Activated CD4-positive, alpha-beta memory T cell treated with anti-CD3 and anti-CD28 coated beads for 36 hours (primary cell): ENCODE measurements at places on chromosomes 6 and 20. TPM values are rescaled to one million over a fixed set of nuclear protein-coding genes. Genes with fewer than 3 reads are reported as not detected.

DNA sequence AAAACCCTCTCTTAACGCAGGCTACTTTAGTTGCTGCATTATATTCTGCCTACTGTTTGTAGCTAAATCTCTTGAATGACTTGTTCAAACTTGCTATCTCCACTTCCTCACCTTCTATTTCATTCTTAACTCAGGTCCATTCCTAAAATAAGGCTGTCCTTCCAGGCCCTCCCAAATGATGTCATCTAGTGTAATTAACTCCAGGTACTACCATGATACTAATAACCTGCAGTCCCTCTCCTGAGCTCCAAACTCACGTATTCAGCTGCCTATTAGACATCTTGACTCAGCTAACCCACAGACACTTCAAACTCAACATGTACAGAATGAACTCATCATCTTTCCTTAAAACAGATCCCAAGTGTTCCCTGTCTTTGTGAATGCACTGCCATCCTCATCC lies 10.5 kb upstream of the TOP1 start:
- no peak for DNase-seq

GRCh38 chr6:159044899-159045727 lies at the start of gene TAGAP:
TSS of gene TAGAP (minus strand) at chr6:159044991. CDS start at chr6:159044146, 845 bp downstream.
- DNase-seq: peak; percentile 91

- no peak for DNase-seq
Measured at GRCh38 chr6:132663661-132664060, 4.7 kb upstream of the TAAR1 start.

GRCh38 chr6:102474041-102474807 lies 1080.7 kb downstream of the GRIK2 start:
- DNase-seq: no peak

DNA sequence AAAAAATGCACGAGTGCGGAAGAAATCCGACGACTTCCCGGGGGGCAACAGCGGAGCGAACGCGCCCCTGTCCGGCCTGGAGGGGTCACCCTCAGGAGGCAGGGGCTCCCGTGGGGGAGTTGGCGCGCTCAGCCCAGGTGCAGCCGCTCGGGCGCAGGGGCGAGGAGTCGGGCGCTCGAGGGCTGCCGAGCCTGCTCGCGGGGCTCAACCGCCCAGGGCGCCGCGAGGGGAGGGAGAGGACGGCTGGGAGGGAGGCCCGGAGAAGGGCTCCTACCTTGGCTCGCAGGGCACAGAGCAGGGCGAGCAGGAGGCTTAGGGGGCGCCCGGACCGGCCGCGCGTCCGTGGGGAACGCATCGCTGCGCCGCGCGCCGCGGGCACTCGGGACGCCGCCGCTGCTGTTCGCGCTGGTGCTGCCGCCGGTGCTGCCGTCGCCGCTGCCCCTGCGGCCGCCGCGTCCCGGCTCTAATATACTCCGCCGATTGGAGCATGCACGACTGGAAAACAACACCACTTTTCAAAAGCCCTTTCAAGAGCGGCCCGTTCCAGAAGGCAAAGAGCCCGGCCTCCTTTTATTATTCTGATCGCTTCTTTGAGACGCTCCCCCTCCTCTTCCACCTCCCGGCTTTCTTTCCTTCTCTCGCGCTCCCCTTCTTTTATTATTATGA lies 490 bp downstream of the JAG1 start:
- DNase-seq: peak; percentile 18

- DNase-seq: no peak
Measured at GRCh38 chr6:44049989-44050871, 77.0 kb downstream of the MRPL14 start.

DNA sequence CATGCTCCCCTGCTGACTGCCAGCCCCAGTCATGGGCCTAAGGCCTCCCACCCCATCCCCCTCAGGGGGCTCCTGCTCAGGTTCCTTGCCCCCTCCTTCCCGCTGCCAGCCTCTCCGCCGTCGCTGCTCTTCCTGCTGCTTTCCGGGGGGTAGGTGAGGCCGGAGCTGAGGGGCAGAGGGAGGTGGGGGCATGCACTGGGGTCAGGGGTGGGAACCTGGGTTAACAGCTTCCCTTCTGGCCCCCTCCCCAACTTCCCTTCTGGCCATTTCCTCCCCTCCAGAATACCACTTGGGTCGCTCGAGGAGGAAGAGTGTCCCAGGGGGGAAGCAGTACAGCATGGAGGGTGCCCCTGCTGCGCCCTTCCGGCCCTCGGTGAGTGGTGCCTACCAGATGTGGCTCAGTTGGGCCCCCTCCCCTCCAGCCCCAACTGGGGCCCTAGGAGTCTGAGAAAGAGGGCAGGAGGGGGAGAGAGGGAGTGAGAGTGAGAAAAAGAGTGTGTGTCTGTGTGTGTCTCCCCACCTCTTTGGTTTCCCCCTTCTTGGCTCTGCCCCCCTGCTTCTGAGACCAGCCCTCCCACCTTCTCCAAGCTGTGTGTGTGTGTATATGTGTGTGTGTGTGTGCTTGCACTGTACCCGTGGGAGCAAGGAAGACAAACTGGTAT lies 12.1 kb downstream of the SYNGAP1 start:
- DNase-seq: no peak

DNA sequence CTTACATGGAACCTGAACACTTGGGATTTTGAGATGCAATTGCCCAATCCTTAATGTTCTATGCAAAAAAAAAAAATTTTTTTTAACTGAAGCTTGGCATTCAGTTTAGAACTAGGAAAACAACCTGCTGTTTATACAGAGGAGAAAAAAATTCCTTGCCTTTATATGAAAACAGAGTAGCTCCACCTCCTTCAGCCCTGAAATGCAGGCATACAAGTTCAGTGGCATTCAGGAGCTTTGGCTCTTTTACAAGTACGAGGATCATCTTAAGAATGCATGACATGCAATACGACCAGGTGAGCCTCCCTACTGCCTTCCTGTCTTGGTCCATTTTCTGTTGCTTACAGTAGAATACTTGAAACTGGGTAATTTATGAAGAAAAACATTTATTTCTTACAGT lies 20.4 kb downstream of the PAX1 start:
- DNase-seq: no peak

DNA sequence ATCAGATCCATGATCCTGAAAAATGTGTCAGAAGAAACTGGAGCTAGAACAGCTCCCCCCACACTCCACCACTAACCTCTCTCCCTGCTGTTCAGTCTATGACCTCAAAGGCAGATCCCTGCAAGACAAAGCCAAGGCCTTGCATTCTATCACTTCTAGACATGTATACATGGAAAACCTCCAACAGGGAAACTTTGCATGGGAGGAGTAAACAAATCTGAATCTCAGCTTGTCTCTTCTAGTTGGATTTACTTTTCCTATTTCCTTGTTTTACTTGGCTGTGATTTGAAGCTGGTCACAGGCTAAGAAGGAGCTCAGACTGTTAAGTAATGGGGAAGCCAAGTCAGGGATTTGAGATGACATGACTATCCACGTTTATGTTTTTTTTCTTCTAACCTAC lies 456.8 kb upstream of the CHD6 start:
- DNase-seq: no peak

- DNase-seq: no peak
Measured at GRCh38 chr6:29982097-29982496, 39.8 kb downstream of the HLA-A start.

DNA sequence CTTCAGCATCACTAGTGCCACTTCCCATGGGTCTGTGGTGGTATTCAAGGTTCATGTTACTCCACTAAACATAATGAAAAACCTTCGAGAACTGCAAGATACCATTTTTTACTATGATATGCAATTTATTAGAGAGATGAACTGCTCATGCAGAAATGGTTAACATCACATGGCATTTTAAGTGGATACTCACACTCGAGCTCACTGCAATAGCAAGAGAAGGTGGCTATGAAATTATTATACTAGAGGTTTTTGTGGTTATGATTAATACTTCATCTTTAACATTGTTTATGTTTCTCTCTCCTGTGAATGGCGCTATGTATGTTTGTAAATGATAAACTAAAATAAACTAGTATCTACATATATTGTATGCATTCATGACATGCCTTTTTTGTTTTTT lies 35.1 kb downstream of the SCAF8 start:
- DNase-seq: no peak

DNA sequence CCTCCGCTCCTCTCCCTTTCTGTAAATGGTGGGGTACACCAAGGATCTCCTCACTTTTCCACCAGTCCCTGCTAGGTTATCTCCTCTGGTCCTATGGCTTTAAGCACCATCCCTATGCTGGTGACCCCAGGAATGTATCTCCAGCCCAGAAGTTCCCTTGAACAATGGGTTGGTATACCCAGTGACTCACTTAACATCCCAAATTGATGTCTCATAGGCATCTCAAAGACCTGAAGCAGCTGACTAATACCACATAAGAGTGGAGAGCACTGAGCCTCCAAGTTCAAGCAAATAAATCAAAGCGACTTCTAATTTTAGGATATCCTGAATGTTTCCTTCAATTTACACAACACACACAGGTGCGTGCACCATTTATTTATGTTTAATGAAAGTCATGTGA lies 48.3 kb downstream of the ADGRF1 start:
- DNase-seq: no peak

DNA sequence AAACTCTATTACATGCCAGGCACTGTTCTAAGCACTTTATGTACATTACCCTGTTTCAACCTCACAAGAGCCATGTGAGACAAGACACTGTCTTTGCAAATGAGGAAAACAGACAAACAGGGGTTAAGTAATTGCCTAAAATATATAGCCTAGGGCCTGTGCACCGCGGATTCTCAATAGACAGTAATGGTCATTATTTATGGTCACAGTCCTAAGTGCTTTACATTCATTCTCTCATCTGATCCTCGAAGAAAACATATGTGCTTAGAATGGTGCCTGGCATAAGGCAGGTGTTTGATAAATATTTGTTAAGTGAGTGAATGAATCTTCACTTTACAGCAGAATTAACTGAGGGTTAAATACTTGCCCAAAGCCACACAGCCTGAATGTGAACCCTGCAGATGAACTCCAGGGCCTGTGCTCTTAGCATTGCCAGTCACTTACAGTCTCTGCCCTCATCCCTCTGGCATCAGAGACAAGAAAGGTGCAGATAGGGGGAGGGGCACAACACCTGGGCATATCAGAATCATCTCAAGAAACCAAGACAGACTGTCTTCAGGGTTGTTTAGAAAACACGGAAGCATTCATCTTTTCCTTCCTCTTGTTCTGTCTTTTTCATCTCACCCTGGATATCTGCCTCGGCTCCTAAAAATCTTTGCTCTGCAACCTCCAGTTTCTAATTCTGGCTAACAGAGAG lies 92.8 kb upstream of the SASH1 start:
- DNase-seq: no peak

DNA sequence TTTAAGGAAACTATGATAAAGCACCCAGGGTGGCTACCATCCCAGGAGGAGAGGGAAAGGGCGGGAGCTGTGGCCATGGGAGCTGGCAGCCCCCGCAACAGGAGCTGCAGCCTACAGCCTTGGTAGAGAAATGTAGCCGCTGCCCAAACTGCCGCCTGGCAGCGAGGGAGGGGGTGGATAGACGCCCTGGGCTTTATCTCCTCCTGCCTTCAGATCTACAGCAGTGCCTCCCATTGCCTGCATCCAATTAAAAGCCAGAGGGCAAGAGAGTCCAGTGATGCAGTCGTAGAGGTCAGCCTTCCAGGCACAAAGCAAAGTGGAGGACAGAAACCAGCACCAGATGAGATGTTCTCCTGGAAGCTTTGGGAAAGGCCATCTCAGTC lies 35.0 kb upstream of the ZFAND3 start:
- no peak for DNase-seq

DNA sequence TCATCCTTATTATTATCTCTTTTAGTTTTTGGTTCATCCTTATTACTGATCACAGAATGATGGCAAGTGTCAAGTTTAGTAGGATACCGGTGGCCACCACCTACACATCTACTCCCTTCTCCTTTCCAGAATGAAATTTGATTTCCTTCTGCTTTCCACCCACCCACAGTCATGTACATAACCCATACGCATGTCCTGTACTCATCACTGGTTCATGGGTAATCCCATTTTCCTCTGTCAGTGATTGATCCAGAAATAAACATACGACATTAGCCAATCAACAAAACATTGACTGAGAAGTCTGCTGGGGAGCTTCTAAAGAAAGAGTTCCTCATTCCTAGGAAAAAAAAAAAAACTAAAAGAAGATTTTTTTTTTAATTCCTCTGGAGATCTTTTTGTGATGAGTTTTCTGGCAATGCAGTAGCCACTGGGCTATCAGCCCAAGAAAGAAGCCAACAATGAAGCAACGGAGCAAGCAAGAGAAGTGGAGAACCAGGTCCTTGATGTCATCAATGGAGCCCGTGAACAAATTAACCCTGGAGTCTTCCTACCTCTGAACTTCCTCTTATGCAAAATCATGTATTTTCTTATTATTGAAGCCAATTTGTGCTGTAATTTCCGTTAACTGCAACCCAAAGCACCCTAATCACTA lies 127.8 kb downstream of the TASP1 start:
- DNase-seq: no peak

DNA sequence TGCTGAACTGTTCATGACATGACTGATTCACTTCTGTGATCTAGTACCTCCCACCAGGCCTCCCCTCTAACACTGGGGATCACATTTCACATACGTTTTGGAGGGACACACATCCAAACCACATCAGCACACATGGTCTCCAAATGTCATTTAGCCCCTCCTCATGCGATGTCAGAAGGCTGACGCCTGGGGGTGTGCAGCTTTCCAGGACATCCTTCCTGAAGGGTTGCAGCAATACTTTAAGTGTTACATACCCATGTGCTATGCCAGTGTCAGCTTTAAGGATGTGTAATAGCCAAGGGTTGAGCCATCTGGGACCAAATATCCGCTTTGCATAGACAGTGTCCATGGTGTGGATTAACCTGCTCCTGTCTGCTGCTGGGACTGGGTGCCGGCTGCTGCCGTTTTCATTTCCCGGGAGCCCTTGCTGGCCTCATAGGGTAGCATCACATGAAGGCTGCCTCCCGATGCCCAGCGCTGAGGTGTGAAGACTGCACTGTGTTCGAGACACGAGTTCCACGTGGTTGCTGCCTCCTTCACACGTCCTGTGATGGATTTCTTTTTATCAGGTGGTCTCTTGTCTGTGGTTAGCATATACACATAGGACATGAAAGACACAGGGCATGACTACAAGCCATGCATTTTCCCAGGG lies 219.0 kb downstream of the THBS2 start:
- no peak for DNase-seq

GRCh38 chr6:21371676-21372171 lies 221.8 kb upstream of the SOX4 start:
- DNase-seq: no peak

GRCh38 chr6:86537292-86537861 lies 400.0 kb upstream of the HTR1E start:
- no peak for DNase-seq

GRCh38 chr6:7719364-7719850 lies 6.5 kb upstream of the BMP6 start:
- no peak for DNase-seq

DNA sequence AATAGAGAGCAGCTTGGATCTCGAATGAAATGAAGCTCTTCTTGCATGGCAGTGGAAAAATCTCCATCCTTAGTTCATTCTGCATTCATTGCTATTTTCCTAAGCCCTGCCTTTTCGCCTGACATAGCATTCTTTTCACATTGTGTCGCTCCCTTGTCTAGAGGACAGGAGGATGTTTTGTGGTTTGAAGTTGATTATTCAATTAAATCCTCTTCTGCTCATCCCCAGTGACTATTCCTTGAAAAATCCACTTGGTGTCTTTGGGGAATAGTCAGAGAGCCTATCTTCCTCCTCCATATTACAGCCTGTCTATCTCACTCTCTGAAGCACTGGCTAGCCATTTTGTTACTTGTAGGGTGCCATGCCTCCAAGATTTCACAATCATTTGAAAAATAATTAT lies 161.2 kb downstream of the KLHL32 start:
- DNase-seq: no peak

Gene FAM209A
- 0.99 TPM for total RNA-seq

Gene PRRT1
- total RNA-seq: 0.36 TPM

Gene HLA-DPB1
- 5.1 TPM for total RNA-seq

Gene RSPO3
- not detected for total RNA-seq

Gene TDRD6
- not detected for total RNA-seq

Gene CST1
- total RNA-seq: not detected
